NCI-H1417 treated with DMSO at 0.1 percent for 48 hours (cell line): ENCODE measurements at places on chromosomes 2 and 18.

GRCh38 chr18:46625069-46625468 is 32.0 kb downstream of the LOXHD1 start:
- DNase-seq, result no peak

- DNase-seq, result no peak
These were observed 199.5 kb upstream of the RGPD4 start for GRCh38 chr2:107627164-107627563.

- DNase-seq, result no peak
These were observed 174.3 kb downstream of the ERBB4 start for GRCh38 chr2:212364112-212364985.

DNA sequence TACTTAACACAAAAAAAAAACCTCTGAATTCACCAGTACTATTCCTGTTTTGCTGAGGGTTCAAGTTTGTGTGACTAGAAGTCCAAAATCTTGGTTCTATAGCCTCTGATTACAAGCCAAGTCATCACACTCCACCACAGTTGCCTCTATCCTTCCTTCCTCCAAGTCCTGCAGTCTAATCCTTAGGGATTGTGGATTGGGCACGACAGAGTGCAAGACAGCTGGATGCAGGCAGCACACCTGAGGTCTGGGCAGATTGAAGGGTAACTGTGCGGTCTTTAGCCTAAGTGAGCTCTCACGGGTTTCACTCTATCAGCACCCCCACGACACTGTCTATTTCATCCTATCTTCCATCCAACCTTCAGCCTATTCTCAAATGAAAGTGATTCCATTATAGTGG is 299.4 kb upstream of the ID2 start:
- DNase-seq, result no peak

DNA sequence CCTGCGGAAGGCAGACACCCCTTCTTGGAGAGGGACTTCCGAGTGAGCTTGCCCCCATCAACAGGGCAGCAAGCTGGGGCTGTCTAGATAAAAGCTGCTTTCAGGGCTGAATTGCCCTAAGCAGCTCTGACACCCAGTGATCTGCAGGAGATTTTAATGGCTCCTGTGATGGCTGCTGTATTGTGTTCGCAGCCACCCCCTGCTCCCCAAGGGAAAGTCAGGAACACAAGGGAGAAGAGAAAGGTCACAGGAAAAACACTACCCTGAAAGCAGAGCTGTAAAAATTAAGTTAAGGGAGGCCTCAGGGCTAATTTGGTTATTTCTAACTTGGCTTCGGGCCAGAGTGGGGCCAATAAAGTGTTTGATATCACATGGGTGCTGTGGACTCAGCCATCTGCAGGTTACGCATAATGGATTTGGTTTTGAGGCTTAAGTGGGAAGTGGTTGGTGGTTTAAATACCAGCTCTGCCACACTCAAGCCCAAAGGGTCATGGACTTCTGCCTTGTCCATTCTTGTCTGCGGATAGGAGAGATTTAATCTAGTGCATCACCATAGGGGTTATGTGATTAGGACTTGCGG is 147.6 kb downstream of the CLIP4 start:
- DNase-seq, result no peak

DNA sequence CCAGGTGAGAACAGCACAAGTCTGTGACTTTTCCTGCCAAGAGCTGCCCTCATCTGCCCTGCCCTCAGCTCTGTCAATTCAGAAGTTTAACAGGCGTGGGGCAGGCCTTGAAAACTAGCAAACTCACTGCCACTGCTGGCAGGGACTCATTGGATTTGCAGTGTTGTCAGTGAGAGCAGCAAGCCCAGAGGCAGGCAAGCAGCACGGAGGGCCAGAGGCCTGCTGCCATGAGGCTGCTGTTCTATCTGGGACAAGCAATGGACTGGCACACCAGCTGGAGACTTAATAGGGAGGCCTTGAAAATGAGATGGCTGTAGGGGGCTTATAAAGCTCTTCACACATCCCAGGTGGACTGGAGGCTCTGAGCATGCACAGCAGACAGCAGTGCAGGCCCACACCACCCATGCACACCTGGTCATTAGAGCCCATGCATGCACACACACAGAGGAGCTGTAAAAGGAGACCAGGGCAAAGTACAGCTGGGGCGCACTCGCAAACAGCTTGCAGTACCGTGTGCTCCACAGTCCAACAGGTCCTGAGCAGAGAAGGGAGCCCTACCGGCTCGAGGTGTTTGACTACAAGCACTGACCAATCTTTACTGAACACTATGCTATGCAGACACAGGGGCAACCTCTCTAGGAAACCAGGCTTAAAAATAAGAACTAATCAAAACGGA is 28.7 kb downstream of the MGAT4A start:
- no peak for DNase-seq

- no peak for DNase-seq
These were observed 53.4 kb upstream of the REV1 start for GRCh38 chr2:99543247-99543646.
